ENCODE measurements at places on chromosomes 4 and X. TPM values are rescaled to one million over a fixed set of nuclear protein-coding genes. Genes with fewer than 3 reads are reported as not detected.

RAB9B gene
- 0.98 TPM for total RNA-seq

FGFR3 gene
- 0.62 TPM for total RNA-seq

P2RY10 gene
- total RNA-seq: not detected

PPARGC1A gene
- 2.0 TPM for total RNA-seq

GRCh38 chr4:8577972-8578371, 2.2 kb upstream of the GPR78 start:
- DNase-seq: no peak

DNA sequence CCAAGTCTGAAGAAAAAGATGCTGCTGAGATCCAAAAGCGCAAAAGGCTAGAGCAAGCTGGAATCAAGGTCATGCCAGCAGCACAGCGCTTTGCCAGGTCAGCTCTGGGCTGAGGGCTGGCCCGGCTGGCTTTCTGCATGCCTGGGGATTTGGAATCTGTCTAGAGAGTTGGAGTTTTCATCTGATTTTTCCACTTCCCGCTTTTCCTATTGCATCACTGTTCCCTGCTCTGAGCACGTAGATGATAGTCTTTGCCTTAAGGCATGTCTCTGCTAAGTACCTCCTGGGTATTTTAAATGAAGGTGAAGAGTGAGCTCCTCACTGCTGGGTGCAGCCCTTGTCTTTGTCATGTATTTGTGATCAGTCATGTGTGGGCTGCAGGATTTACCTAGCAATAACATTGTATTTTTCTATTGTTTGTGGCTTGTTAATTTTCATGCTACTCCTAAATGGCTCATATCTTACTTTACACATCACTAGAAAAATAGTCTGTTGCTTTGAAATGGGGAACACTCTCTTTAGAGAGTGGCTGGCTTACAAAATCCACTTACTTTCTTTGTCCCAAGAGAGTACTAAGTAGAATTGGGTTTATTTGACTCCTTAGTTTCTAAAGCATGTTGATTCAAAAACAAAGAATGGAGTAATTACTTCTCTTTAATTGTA, 82.8 kb downstream of the LIMCH1 start:
- no peak for DNase-seq

GRCh38 chr4:2077537-2078460, 18.7 kb downstream of the NAT8L start:
- no peak for DNase-seq

Data from NCI-H460 (cell line).